A172 (cell line): ENCODE measurements at places on chromosomes 12 and 14. TPM values are rescaled to one million over a fixed set of nuclear protein-coding genes. Genes with fewer than 3 reads are reported as not detected.

LRTM2 gene
- total RNA-seq, result not detected in 2 replicates

DNA sequence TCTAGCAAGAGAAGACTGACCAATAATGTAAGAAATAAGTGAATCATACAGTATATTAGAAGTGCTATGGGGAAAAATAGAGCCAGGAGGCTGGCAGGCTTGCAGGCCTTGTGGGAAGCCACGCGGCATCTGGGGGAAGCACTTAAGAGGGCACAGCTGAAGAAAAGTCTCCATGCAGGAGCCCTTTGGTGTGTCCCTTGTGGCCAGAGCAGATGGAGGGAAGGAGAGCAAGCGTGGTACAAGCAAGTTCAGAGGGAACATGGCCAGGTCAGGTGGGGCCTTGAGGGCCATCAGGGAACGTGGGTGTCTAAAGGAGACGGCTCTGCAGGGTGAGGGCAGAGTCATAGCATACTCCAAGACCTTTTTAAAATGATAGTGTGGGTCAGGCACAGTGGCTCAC is 51.7 kb downstream of the LRRC74A start:
- no peak for DNase-seq

OTOGL gene
- 0.22 and 0.67 TPM in 2 replicates for total RNA-seq

DNA sequence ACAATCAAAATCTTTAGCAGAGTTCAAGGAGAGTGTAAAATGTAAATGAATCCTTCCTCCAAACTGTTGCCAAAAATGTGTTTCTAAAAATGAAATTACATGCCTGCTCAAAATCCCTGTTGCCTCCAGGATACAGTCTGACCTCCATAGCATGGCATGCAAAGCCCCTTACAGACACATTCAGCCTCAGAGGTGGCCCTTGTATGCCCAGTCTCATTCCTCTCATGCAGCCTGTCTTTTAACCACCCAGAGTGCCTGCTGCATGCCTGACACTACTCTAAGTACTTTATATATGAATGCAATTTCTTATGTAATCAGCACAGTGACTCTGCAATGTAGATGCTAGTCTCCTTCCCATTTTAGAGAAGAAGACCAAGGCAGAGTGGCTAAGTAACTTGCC is 24.4 kb upstream of the PTPRQ start:
- DNase-seq, result no peak

GRCh38 chr12:114744285-114744684 is 60.3 kb upstream of the TBX3 start:
- no peak for DNase-seq

PCED1B gene
- 0.34 and 0.52 TPM in 2 replicates for total RNA-seq

GRCh38 chr14:104903990-104904389 is 20.7 kb upstream of the PLD4 start:
- DNase-seq, result no peak

GRCh38 chr12:26133521-26133920 is 8.7 kb upstream of the BHLHE41 start:
- no peak for DNase-seq

DNA sequence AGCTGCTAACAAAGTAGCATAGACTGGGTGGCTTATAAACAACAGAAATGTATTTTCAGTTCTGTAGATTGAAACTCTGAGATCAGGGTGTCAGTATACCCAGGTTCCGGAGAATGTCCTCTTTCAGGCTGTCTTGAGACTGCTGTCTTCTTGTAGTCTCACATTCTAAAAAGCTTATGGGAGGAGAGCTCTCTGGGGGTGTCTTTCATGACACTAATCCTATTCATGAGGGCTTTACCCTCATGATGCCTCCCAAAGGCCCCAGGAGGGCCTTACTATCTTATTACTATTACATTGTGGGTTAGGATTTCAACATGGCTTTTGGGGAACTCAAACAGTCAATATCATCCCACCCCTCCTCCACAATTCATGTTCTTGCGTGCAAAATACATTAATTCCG is 94.3 kb downstream of the AEBP2 start:
- DNase-seq, result no peak

- DNase-seq, result no peak
These were observed 14.7 kb downstream of the AEBP2 start for GRCh38 chr12:19453961-19454360.

DNA sequence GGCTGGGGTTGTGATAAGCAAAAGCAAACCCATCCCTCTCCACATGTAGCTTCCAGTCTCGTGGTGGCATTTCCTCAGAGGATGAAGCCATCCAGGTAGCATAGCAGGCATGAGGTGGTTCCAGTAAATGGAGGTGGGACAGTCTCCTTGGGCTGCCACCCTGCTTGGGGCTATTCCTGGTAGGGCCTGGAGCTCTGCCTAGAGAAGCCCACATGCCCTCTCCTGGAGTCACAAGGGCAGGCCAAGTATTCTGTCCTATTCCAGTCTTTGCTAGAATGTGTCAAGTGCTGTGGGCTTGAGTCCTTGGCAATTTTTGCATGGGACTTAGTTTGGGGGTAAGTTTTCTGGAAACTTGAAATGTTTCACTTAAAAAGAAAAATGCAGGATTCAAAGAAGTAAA is 469.9 kb downstream of the DPF3 start:
- no peak for DNase-seq

- no peak for DNase-seq
These were observed 51.1 kb downstream of the GTF2A1 start for GRCh38 chr14:81169711-81170103.

ANKS1B gene
- 0.24 and 0.55 TPM in 2 replicates for total RNA-seq

DNA sequence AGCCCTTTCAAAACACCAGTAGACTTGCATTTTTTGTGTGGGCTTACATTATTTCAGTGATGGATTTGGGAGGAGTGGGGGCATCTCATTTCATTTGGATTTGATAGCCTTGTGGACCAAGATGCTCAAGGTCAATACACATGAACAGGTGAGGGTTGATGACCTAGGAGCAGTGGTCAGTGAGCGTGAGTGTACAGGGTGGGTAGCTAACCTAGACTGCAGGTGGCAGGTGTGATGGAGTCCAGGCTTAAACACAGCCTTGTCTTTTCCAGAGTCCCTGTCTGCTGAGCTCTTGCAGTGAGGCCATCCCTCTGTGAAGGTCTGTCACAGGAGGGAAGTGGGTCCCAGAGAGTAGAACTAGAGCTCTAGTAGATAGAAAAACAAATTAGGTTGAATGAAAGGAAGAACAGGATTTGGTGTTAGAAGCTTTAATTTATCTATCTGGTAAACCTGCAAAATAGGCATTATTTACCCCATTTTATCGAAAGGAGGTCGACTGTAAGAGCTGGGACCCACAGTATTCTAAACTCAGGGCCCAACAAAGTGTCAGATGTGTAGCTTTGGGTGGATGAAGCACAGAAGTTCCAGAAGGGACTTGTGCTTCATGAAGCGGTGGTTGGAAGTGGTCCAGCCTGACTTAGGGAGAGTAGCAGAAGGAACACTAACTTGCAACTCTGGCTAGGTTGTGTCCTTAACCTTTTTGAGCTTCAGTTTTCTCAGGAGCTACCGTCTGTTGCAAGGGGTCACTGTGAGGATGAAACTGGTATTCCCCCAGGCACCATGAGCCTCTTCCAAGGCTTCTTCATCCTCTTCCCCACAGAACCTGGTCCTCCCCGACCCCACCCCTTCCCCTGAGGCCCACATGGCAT is 18.2 kb downstream of the RPS6KL1 start:
- no peak for DNase-seq

GRCh38 chr12:57244312-57244696 is 6.7 kb downstream of the STAC3 start:
- DNase-seq, result no peak

PLEKHD1 gene
- total RNA-seq, result not detected in 2 replicates

PPP2R5C gene
- total RNA-seq, result 87.4 and 106 TPM in 2 replicates

GLI1 gene
- 0.19 and 4.1 TPM in 2 replicates for total RNA-seq

DNA sequence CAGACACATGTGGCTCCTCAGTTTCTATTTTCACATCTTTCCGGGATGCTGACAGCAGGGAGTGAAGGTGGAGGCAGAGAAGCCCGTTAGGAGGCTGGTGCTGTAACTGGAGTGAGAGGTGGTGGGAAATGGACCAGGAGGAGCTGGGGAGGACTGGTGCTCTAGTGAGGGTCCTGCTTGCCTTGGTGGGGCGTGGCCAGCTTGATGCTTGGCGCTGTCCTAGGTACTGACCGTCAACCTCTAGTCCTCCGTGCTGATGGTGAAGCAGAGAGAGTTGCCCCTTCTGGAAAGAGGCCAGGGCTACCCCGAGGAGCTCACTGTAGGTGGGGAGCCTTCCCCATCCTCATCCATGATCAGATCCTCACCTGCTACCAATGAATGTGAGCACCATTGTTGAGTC is 1.4 kb downstream of the TRMT61A start:
- no peak for DNase-seq

DNA sequence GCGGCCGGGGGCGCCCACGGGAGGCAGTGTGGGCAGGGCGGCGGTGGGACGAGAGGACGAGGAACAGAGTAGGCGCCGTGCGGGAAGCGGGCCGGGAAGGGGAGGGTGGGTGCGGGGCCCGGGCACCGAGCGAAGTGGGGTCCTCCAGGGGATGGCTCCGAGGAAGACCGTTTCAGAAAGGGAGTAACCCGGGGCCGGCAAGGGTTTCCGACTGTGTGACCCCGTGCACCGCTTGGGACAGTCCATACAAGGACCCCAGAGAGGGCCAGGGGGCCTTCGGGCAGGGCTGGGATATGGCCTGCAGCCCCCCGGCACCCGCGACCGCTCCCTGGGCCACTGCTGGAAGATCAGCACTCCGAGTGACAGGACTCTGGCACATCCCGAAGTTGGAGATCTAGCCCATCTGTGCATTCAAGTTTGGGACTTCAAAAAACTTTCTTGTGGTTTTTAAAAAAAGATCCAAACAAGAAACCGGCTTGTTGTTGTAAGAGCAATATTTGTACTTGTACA is 448 bp downstream of the TSPAN9 start:
- DNase-seq, result no peak

GRCh38 chr12:93892423-93893268 is 215.5 kb downstream of the CRADD start:
- DNase-seq, result no peak

DNA sequence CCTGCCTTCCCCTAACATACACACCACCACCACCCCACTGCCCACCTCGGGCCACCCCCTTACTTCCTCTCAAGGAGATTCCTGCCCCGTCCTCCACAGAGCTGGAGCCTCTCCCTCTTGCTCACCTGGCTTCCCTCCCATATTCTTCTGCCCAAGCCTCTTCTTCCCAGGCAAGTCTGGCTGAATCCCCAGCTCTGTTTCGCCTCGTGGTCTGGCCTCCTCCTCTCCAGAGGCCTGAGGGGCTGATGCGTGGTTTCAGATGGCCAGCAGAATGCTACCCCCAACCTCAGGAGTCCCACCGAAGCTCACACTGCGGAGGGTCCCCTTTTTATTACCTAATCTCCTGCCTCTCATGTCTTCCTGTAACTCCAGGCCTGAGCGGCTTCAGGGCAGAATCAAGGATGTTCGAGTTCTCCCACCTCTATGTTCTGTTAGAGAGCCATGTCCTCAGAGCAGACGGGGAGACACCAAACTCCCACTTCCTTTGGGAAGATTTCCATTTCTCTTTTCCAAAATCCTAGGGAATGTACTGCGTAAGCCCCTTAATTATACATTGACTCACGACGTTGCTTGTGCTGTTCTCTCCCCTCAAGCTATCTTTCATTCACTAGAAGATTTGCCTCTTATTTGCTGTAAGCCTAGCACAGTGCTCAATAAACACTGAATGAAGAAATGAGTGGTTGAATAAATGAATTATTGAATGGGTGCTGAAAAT is 33.9 kb upstream of the LTBP2 start:
- no peak for DNase-seq

ATF7IP gene
- total RNA-seq, result 26.4 and 30.0 TPM in 2 replicates

SLC38A6 gene
- 29.4 and 38.1 TPM in 2 replicates for total RNA-seq

GRCh38 chr12:96085475-96085874 is 50.1 kb upstream of the LTA4H start:
- no peak for DNase-seq

GZMB gene
- not detected in 2 replicates for total RNA-seq

LALBA gene
- total RNA-seq, result not detected in 2 replicates

- DNase-seq, result no peak
These were observed 60.2 kb downstream of the TBX3 start for GRCh38 chr12:114623737-114624136.

DNA sequence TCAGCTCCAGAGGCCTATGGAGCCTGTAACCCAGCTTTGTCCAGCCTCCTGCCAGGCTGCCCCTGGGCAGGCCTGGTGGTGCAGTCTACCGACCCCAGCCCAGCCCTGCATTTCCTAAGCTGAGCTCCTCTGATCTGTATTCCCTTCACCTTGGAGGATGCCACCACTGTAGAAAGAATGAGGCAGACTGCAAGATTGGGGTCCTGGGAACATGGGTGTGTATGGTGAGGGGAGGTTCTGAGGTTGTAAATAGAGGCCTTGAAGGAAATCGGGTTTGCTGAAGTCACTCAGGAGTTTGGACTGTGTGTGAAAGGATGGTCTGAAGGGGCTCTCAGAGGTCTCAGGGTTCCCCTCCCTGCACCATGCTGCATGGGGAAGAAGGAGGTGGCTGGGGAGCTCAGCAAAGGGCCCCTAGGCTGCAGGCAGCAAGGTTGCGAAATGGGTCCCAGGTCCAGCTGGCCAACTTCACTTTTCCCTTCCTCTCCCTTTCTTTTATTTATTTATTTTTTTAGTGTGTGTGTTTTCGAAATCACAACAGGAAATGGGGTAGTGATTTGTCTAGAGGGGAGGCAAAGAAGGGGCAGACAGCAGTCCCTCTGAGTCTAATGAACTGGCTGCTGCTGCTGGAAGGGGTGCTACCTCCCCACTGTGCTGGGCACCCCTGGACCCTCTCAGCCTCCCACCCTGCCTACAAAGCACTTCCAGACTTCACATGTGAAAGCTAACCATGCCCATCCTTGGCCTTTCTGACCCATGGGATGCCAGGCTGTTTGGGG is 1.2 kb upstream of the LRP1-AS start:
- DNase-seq, result peak; percentile 38

DNA sequence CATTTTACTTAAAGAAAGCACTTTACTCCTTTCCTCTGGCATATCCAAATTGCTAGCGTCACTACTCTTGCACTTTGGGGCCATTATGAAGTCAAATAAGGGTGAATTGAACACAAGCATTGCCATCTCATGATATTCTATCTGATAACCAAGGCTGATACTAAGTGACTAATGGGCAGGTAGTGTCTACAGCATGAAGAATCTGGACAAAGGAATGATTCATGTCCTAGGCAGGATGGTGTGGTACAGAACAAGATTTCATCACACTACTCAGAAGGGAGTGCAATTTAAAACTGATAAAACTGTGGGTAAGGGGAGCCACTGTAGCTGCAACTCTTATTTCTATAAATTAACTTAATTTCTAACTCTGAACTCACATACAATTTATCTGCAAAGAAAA is 7.7 kb upstream of the SLC6A15 start:
- peak; percentile 6 for DNase-seq
